ENCODE measurements at places on chromosomes 7 and 10. TPM values are rescaled to one million over a fixed set of nuclear protein-coding genes. Genes with fewer than 3 reads are reported as not detected.

The RBP3 gene
- not detected for total RNA-seq

DNA sequence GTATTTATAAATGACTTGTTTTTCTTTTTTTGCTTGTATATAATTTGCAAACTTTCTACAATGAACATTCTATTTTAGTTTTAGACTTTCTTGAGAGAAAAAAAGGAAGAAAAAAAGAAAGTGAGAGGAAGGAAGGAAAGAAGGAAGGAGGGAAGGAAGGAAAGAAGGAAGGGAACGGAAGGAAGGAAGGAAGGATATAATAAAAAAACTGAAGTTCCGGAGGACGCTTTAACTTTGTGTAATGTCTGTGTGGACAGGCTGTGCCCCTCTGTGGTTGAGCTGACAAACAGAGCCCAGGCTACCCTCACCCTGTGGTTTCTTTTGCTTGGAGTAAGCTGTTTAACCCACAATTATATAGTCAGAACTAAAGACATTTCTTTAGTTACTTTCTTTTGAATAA is 108.7 kb downstream of the SEMA3D start:
- H3K36me3 ChIP-seq: no peaks in the 10 kb centered on the region
- H3K4me1 ChIP-seq: no peaks in the 10 kb centered on the region
- no peak overlapping the region for H3K27ac ChIP-seq
- H3K27me3 ChIP-seq: no peaks in the 10 kb centered on the region

DNA sequence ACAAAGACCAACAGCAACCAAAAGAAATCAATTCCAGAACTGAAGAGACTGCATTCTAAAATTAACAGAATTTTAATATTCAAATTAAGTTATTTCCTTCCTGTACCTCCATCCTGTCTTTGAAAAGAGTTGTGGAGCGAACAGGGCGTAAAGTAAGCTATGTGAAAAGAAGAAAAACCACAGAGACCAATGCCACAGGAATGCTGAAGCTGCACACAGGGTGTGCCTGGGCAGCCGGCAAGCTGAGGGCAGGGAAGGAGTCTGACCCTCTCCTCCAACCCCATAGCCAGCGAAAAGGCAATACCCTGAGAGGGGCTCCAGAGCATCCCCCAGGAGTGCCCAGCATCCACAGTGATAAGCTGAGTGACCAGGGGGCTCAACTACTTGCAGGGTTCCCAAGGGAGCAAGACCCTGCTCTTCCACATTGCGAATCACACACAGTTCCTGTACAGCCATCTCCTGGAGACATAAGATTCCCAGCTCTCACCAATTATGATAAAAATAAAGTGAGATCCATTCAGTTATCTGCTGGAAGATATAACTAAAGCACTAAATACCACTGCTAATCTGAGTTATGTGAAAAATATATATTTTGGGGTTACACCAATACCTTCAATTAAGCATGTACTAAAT is 93.8 kb downstream of the PARD3 start:
- no peaks in the 10 kb centered on the region for H3K27me3 ChIP-seq
- no peaks in the 10 kb centered on the region for H3K4me1 ChIP-seq
- no peak overlapping the region for H3K27ac ChIP-seq
- DNase-seq: no peak

DNA sequence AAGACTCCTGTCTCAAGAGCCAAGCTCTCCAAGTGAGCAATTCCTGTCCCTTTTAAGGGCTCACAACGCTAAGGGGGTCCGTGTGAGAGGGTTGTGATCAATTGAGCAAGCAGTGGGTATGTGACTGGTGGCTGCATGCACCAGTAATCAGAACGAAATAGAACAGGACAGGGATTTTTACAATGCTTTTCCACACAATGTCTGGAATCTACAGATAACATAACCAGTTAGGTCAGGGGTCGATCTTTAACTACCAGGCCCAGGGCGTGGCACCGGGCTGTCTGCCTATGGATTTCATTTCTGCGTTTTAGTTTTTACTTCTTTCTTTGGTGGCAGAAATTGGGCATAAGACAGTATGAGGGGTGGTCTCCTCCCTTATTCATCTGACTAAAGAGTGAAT is 54.9 kb upstream of the SP4 start:
- DNase-seq: no peak
- H3K4me1 ChIP-seq: no peaks in the 10 kb centered on the region
- H3K27ac ChIP-seq: no peak overlapping the region
- H3K36me3 ChIP-seq: no peaks in the 10 kb centered on the region

DNA sequence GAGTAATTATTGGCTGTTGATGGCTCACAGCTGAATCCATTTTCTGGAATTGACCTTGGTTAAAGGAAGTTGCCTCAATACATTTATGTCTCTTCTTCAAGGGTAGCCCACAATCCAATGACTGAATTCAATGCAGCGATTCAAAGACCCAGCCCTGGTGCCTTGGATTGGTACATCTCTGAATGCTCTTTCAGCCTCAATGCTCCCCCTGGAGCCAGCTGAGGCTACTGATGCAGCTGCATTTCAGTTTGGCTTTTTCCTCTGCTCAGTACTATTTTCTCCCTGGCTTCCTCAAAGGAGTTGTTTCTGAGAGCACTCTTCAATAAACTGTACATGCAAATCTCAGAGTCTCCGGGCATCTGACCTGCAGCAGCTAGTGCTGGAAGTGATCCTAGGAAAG is 633 bp upstream of the EBLN1 start:
- DNase-seq: no peak
- H3K4me3 ChIP-seq: no peak overlapping the region
- H3K27me3 ChIP-seq: no peaks in the 10 kb centered on the region
- H3K36me3 ChIP-seq: no peaks in the 10 kb centered on the region
- no peaks in the 10 kb centered on the region for H3K4me1 ChIP-seq

GRCh38 chr7:41046776-41047175 is 656.1 kb downstream of the INHBA start:
- no peaks in the 10 kb centered on the region for H3K36me3 ChIP-seq
- no peak for DNase-seq
- H3K27ac ChIP-seq: peak overlapping the region; percentile 25

The GCK gene
- total RNA-seq: 11.1 TPM

DNA sequence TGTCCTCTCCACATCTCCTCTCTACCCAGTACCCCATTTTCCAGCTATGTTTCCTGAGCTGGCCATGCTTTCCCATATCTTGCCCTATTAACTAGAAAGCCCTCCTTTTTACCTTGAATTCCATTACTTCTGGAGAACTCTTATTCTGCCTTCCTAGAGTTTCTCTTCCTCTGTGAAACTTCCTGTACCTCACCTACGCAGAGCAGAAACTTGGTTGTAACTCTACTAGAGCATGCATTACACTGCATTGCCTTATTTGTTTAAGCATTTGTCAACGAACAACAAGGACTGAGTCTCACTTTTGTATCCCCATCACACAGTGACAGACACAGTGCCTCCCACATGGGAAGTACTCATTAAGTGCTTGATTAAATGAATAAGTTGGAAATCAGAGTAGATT is 36.4 kb downstream of the VCL start:
- peaks cover 80% of the 10 kb centered on the region for H3K4me1 ChIP-seq
- no peak for DNase-seq
- H3K27me3 ChIP-seq: no peaks in the 10 kb centered on the region
- no peak overlapping the region for H3K4me3 ChIP-seq
- H3K27ac ChIP-seq: peak overlapping the region; percentile 73
- no peaks in the 10 kb centered on the region for H3K36me3 ChIP-seq

The TMEM270 gene
- total RNA-seq: not detected

The TFEC gene
- 1.9 TPM for total RNA-seq

The LRRN3 gene
- total RNA-seq: 66.7 TPM

DNA sequence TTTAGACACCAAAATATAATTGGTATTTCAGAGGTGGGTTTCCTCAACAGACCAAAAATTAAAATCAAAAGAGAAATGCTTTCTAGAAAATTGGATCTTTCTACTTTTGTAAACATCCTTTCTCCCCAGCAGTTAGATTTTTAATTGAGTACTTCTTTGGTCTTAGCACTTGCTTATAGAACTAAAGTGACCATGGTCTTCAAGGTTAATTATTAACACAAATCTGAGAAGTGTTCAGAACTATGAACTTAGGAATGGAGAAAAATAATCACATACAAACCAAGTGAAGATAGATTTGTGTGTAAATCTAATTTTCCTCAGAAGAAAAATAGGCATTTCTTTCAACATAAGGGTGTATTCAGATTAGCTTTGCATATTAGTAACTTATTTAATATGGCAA is 355.4 kb downstream of the ELMO1 start:
- no peak overlapping the region for H3K4me3 ChIP-seq
- DNase-seq: no peak
- H3K36me3 ChIP-seq: peaks cover 5% of the 10 kb centered on the region
- H3K4me1 ChIP-seq: peaks cover 7% of the 10 kb centered on the region

DNA sequence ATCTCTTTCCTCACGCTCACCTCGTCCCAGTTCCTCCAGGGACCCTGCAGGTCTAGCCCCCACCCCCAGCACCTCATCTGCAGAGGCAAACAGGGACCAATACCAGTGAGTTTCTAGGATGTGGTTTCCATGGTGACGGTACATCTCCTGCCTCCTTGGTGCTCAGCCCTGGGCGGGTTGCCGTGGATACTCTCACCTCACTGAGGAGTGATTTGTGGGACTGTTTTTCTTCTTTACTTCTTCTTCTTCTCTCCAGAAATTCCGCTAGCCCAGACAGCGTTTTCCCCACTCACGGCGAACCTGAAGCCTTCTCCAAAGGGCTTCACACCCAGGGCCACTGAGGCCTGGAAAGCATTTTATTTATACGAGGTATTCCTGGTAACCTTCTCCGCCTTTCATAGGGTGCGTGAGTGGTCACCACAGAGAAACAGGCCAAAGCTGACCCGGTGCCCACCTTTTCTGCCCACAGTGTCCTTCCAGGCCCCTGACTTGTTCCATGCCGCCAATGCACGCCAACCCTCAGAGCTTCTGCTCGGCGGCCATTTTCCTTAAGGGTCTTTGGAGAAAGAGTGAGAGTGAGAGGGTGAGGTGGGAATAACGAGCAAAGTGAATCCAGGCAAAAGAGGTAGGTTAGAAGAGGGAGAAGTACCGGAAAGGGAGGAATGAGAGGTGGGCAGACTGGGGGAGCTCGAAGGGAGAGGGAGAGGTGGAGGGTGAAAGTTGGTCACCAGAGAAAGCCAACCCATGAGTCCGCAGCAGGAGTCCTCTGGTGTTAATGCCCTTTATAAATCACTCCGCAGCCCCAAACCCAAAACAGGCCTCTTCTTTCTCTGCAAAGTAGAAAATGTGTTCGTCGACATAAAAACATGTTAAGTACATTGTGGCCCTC is 15.5 kb downstream of the FAM241B start:
- H3K36me3 ChIP-seq: no peaks in the 10 kb centered on the region
- no peaks in the 10 kb centered on the region for H3K4me1 ChIP-seq
- DNase-seq: no peak
- no peaks in the 10 kb centered on the region for H3K27me3 ChIP-seq

DNA sequence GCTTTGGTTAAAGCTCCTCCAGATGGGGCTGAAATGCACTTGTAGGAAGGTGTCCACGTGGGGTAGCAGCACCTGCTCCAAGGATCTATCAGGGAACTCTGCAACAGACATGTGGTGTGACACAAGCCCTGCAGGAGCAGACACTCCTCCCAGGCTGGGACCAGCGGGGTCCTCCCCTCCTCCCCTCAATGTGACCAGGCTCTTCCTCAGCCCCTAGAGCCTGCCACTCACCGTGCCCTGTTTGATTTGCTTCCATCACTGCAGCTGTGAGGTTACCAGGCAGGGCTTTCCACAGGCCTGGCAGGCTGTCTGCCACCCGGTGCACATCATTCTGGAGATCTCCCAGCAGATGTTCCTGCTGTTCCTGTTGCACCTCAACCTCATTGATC is 13.4 kb downstream of the MMRN2 start:
- H3K36me3 ChIP-seq: no peaks in the 10 kb centered on the region
- H3K27me3 ChIP-seq: no peaks in the 10 kb centered on the region
- H3K4me3 ChIP-seq: no peak overlapping the region
- no peaks in the 10 kb centered on the region for H3K4me1 ChIP-seq
- DNase-seq: peak; percentile 46
- no peak overlapping the region for H3K27ac ChIP-seq

DNA sequence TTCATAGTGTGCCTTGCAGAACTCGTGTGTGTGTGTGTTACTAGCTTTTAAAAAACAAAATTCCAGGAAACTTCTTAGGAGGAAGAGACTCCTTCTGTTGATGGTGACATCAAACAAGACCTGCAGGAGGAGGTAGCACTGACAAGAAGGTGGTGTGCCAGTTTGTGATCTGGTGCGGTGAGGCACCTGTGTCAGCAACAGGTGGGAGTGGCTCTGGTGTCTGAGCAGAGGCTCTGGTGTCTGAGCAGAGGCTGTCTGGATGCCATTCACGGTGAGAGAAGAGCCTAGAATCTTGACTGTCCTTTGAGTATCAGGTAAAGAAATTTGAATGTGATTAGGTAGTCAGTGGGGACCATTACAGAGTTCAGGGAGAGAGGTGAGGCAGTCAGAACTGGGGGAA is 122.8 kb downstream of the INPP5A start:
- no peak for DNase-seq
- H3K4me1 ChIP-seq: no peaks in the 10 kb centered on the region
- peaks cover 6% of the 10 kb centered on the region for H3K36me3 ChIP-seq
- H3K27ac ChIP-seq: no peak overlapping the region
- H3K27me3 ChIP-seq: no peaks in the 10 kb centered on the region

The KCNIP2 gene
- total RNA-seq: 653 TPM

The PIP gene
- total RNA-seq: not detected

DNA sequence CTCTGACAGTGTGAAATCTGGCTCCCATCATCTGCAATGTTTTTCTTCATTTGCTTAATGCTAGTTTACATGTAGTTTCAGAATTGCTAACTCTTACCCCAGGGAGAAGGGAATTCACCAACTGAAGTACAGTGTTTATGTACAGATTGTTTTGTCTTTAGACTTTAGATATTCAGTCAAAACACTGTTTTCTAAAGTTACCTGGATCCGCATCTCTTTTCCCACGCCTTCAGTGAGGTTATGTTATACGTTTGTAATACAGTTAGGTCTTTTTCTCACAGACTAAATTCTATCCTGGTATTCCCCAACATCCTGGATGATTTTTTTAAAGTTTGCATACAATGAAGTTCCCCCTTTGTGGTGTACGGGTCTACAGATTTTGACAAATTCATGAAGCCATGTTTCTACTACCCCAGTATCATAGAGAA is 3.2 kb upstream of the LYZL1 start:
- H3K27me3 ChIP-seq: no peaks in the 10 kb centered on the region
- no peak overlapping the region for H3K27ac ChIP-seq
- no peaks in the 10 kb centered on the region for H3K36me3 ChIP-seq
- no peak overlapping the region for H3K4me3 ChIP-seq
- H3K4me1 ChIP-seq: no peaks in the 10 kb centered on the region

The ACTL6B gene
- not detected for total RNA-seq

- no peaks in the 10 kb centered on the region for H3K36me3 ChIP-seq
- H3K27ac ChIP-seq: no peak overlapping the region
- no peak for DNase-seq
These were observed 750.3 kb downstream of the ANKRD7 start for GRCh38 chr7:118974836-118975235.

Measured in right atrium auricular region (tissue), 2 donors.